ENCODE measurements at places on chromosomes 7 and 10.
A peak's percentile ranks its signal among the peaks of the same experiment; 100 is the strongest.

DNA sequence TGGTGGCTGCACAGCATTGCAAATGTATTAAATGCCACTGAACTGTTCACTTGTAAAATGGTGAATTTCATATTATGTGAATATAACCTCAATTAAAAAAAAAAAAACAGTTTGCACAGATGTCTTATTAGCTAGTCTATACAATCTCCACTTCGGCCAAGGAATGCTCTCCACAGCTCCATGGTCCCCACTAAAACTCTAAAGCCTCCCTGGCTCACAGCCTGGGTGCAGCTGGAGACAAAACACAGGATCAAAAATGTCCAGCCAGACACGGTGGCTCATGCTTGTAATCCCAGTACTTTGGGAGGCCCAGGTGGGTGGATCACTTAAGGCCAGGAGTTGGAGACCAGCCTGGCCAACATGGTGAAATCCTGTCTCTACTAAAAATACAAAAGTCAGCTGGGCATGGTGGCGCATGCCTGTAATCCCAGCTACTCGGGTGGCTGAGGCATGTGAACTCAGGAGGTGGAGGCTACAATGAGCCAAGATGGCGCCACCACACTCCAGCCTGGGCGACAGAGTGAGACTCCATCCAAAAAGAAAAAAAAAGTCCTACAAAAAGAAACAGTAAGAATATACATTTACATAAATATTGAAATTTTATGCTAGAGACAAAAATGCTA, 66.0 kb downstream of the SRPK2 start:
- DNase-seq = no peak

- no peak for DNase-seq
These were observed 264.4 kb upstream of the GALNT17 start for GRCh38 chr7:70867513-70867912.

DNA sequence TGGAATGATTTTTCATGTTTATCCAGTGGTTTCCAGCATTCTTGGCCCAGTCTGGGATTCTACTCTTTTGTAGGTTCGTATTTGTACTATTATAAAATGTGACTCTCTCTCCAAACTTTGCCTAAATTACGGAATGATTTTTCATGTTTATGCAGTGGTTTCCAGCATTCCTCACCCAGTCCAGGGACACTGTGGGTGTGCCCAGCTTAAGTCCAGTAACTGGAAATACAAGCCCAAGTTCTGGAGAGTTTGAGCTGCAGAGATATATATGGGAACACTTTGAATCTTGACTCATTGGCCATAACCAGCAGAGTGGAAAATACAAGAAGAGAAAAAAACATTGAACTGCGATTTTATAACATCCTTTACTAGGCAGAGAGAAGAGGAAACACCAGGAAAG, 5.9 kb upstream of the MAGI2 start:
- no peak for DNase-seq

DNA sequence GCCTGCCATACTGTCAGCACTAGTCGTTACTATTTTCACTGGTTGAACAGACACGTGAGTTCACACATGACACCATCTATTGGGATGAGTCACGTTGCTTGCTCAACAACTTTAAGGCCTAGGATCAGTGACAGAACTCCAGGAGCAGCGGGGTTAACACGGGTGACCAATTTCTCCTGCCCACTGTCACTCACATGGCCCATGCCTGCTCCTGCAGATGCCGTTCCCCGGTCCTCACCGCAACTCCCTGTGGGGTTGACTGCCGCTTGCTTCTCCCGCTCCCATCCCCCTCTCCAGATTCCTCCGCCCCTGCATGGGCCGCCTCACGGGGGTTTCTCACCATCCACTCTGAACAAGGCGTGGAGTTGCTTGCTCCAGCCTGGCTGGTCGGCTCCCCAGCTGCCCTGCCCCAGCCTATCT, 128.2 kb downstream of the TAX1BP1 start:
- DNase-seq = no peak

- DNase-seq = no peak
These were observed 44.6 kb upstream of the TES start for GRCh38 chr7:116165717-116166116.

GRCh38 chr7:100220586-100221230, 959 bp downstream of the PVRIG start:
- DNase-seq = no peak

DNA sequence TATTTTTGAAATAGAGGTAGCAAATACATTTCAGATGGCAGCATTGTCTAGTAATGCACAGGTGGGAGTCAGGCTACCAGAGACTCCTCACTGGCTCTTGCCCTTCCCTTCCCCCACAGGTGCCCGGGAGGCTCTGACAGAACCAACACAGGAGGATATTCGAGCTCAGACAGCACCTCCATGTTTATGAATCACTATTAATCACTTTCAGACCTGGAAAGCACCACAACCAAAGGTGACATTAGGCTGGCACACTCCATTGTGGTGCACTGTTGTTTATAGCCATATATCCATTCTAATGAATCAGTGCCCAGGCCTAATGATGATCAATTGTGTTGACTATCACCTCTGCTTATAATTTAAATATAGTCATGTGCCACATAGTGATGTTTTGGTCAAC, 107.8 kb upstream of the NAMPT start:
- no peak for DNase-seq

DNA sequence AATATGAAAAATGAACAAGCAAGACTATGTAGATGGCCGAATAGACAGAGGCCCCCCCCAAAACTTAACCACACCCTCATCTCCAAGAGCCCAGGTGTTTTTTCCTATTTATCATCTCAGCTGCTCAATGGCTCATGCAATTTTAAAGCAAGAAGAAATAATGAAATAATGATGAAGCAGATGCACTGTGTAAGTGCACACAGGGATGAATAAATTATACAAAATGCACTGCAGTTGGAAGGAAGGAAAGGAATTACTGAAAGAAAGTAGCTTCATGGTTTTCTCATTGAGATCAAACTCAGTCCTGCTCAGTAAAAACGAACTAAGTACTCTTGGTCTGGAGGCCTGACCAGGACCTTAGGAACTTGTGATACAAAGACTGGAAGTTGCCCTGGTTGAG, 810.1 kb downstream of the NRG3 start:
- no peak for DNase-seq

DNA sequence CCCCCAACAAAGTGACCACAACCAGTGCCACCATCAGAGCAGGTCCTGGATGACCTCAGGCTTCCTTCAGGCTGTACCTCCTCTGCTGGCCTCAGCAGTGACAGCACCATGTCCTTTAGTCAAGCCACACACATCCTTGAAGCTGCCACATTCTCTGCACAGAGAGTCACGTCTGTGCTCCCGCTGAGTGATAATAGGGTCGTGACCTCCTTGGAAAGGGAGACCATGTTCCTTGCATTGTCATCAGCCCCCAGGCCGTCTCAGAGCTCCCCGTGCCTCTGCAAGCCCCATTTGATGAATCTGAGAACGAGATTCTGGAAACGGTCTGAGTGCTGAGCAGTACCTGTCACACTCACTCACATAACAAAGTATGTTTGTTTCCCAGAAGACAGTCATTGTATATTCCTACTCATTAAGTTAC, 106.5 kb upstream of the PRR15 start:
- peak; percentile 3 for DNase-seq

GRCh38 chr10:12768156-12769100, 233.1 kb downstream of the CCDC3 start:
- peak; percentile 59 for DNase-seq

GRCh38 chr7:47881256-47881655, 67.0 kb downstream of the PKD1L1 start:
- no peak for DNase-seq

DNA sequence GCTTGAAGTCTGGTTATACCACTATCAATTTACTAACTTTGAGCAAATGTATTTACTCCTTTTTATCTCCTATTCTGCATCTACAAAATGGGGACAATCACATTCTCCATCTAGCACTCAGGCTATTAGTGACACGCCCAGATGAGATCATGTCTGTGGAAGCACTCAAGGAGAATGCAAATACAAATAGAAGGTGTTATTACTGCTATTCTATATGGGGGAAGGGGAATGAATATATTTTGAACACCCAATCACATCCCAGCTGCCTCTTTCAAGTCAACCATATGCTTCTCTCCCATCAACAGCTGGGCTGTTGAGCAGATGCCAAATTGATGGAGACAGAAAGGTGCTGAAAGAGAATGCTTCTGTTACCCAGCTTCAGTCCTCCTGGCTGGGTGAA, 23.5 kb downstream of the SGMS1 start:
- DNase-seq = no peak

GRCh38 chr10:44576702-44577191, 191.8 kb upstream of the CXCL12 start:
- DNase-seq = peak; percentile 68

- DNase-seq = no peak
These were observed 84.7 kb downstream of the CCNY start for GRCh38 chr10:35420827-35421552.

DNA sequence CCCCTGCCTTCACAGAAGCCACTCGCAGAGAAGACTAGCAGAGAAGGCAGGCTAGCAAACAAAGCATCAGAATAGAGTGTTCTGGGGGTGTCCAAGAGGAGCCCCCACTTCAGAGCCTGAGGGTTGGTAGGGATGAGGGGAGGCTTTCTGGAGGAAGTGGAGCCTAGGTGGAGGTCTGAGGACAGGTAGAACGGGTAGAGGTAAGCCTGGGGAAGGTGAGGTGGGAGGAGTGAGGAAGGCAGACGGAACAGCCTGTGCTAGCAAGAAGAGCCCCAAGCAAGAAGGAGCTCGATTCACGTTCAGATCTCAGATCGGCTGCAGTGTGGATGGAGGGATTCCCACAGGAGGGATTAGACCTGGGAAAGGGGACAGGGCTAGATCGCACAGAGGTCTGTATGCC, 66.0 kb upstream of the DUSP5 start:
- no peak for DNase-seq

DNA sequence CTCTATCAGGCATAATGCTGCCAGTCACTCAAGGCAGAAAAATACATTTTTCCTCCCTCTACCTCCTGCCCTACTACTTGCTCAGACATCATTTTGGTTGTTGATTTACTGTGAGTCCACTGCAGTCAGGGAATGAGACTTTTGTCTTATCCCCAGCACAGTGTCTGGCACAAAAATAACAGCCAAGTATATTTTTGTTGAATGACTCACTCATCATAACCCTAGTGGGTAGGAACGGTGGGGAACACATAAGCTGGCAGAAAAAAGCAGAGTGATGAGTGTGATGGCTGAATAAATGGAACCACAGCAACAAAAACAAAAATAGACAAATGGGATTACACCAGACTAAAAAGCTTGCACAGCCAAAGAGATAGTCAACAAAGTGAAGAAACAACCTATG, 65.8 kb upstream of the LAMB4 start:
- peak; percentile 5 for DNase-seq

DNA sequence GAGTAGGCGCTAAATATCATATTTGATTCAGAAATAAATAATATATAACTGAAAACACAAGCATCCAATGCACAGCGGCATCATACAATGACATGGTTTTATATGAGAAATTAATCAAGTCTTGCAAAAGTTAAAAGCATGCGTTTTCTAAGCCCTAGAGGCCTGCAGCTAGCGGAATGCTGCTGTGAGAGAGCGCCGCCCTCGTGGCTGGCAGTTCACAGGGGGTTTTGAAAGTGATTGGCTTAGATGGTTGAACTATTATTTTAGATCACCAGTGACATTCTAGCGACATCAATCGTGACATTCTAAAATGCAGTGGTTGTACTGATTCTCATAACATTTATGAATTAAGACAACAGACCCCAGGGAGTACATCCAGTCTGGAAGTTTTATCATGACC, 235.2 kb upstream of the MGMT start:
- no peak for DNase-seq

DNA sequence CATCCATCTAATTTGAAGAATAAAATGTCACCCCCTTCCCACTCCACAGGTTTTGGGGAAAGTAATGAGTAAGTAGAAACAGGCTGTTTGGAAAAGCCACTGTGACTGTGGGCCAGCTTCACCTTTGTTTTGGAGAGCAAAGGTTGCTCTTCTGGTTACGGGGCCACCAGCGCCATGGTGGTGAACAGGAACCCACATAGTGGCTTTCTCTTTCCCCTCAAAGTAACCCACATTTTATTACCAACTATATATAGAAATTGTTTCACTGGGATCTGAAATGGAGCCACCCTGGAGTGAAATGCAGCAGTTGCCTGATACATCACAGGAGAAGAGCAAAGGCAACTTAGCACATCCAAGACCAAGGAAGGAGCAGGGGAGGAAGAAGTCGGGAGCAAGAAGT, 112.3 kb upstream of the EFCAB10 start:
- no peak for DNase-seq

GRCh38 chr10:6382081-6382480, 179.3 kb downstream of the PFKFB3 start:
- no peak for DNase-seq

DNA sequence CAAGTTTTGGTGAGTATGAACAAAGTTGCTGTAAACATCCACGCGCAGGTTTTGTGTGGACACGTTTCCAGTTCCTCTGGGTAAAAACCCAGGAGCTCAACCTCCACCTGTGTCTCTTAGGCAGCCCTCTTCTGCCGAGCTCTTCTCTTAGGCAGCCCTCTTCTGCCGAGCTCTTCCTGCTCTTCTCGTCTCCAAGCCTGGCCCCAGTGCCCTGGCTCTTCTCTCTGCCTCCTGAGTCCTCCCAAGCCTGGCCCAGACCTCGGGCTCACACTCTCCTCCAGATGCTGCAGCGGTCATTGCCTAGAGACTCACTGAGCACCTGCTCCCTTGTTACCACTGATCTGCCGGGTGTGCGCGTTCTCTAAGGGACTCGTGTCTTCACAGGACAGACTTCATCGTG, 38.7 kb upstream of the BNIP3 start:
- DNase-seq = no peak

- peak; percentile 92 for DNase-seq
These were observed 38.5 kb upstream of the MKRN1 start for GRCh38 chr7:140517546-140518369.

DNA sequence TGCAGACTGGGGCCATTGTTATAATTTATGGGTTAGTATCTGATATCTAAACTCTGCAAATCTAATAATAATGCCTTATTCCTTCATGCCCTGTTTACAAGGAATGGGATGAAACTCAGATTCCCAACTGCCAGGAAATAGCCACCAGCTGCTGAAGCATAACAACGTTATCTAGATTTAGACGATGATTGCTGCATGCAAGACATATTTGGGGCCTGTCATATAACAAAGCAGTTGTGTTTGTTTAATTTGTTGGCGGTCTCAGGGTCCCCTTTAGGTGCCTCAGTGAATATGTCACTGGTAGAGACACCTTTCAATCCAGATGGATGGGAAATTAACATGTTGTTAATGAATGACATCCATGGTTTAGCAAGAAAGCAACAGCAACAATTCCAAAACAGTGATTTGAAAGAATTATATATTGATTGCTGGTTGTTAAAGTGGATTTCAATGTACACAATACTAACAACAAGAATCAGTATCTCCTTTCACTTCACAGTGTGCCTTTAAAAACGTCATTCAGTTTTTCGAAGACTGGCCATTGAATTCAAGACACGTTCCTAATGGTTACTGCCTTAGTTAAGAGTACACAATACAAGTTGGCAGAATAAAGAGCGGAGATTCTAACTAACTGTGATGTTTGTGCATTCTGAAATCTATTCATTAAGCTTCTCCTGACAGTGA, 860.6 kb upstream of the CELF2 start:
- DNase-seq = no peak

Measured in hepatic stellate cell (primary cell).